Colonic mucosa (tissue), 4 donors: ENCODE measurements at places on chromosomes 7 and 10. TPM values are rescaled to one million over a fixed set of nuclear protein-coding genes. Genes with fewer than 3 reads are reported as not detected.

ERVW-1 gene
- total RNA-seq: not detected

BAIAP2L1 gene
- total RNA-seq: 66.2 TPM

- DNase-seq: no peak
Measured at GRCh38 chr7:157189405-157189804, 50.7 kb downstream of the UBE3C start.

DNA sequence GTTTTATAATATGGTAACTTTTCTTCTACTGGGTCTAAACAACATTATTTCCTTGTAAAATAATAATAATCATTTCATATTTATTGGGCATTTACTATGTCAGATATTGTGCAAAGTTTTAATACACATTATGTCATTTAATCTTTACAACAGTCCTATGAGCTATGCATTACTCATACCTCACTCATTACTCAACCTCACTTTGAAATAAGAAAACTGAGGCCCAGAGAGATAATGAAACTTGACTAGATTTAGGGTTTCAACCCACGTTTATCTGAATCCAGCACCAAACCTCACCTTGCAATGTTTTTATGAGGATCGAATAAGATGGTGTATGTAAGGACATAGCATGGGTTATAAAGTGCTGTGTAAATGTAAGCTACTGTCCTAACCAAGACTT is 153.2 kb upstream of the SLC13A1 start:
- DNase-seq: no peak

DNA sequence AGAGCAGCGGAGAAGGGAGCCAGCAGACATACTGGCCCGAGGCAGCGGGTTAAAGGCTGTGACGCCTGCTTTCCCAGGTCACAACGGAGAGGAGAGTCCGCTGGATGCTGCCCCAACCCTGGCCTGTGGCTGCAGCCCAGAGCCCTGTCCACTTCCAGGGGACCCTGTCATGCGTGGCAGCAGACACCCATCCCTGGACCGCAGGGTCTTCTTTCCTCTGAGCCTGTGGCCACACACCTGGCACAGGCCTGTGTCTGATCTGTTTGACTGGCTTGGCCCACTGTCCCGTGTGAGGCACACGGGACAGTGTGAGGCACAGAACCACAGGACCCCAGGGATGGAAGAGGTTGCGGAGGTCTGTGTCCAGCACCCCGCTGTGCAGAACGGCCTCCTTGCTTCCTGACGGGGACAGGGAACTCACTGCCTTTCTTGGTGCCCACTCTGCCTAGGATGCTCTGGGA is 42.4 kb downstream of the INSIG1 start:
- DNase-seq: no peak

DNA sequence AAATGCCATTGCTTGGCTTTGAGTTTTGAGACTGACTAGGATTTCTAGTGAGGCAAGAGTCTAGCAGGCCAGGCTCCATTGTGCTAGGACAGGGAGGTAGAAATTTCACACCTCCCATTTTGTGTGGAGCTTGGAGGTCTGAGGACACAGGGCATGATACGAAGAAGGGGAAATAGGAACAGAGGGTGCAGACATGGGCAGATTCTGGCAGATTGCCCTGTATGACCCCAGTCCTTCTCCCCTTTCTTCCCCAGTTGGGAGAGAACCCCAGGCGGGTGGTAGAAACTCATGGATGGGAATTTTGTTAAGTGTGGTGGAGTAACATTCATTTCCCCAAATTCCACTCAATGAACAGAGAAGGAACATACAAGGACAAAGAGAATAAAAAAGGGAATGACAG is 54.4 kb downstream of the RAMP3 start:
- DNase-seq: no peak
